ENCODE measurements at places on chromosomes 1 and 21.
A peak's percentile ranks its signal among the peaks of the same experiment; 100 is the strongest.

GRCh38 chr1:83967336-83967735 is 31.6 kb downstream of the TTLL7 start:
- no peak for DNase-seq

- DNase-seq: no peak
These were observed 8.7 kb downstream of the NPHP4 start for GRCh38 chr1:5983361-5984103.

DNA sequence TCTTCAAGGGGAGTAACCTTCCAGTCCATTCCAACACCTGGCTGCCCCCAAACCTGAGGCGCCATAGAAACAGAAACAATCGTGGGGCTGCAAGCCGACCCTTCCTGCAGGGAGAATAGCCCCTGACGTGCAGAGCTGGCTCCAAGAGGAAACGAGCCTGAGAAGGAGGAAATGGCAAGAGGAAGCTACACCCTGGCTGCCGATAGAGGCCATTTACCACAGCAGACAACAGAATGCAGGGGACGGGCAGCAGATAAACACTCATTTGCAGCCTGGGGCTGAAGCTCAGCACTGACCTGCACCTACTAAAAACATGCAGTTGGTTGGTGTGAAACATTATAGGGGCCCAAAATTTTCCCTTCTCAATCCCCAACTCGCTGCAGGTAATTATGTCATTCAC is 8.7 kb upstream of the TDRD10 start:
- DNase-seq: peak; percentile 26

DNA sequence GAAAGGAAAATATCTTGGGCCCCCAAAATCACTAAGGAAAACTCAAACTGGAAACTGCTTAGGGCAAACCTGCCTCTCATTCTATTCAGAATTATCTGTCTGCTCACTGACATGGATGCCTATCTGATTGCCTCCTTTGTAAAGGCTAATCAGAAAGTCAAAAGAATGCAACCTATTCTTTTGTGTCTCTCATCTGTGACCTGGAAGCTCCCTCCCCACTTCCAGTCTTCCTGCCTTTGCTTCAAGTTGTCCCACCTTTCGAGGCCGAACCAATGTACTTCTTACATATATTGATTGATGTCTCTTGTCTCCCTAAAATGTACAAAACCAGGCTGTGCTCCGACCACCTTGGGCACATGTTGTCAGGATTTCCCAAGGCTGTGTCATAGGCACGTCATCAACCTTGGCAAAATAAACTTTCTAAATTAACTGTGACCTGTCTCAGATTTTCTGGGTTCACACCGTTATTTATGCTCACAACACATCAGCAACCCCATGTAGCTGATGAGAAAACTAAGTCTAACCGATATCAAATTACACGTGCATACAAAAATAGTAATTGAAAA is 302.3 kb upstream of the NRIP1 start:
- no peak for DNase-seq

DNA sequence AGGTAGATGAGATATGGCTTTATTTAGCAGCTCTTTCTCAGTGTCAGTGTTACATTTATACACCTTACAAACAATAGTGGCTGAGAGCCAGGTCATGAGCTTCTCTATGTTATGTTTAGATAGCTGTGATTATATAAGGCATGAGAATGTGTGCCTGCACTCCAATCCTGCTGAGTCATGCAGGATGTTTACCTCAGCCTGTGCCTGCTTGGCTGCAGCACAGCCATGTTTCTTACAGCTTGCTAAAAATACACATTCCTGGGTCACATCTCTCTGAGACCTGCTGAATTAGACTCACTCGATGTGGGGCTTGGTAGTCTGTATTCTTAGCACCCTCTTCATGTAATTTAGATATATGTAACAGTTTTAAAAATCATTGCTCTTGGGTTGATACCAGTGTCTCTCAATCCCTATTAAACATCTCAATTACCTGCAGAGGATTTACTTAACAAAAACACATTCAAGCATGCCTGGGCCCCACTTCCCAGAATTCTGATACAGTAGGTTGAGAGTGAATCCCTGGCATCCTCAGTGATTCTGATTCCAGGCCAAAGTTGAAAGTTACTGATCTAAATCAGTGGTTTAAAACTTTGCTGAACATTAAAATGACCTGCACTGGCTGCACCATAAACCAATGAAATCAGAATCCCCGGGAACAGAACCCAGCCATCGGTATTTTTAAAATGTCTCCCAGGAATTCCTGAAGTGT is 107.5 kb downstream of the GDAP2 start:
- no peak for DNase-seq

GRCh38 chr1:67572594-67573221 is 112.3 kb upstream of the GADD45A start:
- no peak for DNase-seq

DNA sequence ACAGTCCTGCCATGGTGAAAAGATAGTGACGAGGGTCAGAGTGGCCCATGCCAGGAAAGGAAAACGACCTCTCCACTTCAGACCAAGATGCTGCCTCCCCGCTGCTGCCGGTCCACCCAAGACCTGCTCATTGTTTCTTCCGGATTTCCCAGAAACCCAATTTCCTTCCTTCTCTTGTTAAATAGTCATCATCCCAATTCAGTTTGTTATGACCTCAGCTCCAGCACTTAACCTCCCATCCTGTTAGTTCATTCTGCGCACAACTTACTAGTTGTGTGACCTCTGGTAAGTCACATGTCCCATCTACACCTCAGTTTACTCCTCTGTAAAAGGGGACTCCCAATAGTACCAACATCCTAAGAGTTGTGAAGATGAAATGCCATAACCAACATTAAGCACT is 29.9 kb upstream of the PPP1R15B start:
- DNase-seq: no peak

GRCh38 chr21:44836666-44837471 is 19.0 kb upstream of the SUMO3 start:
- no peak for DNase-seq

- DNase-seq: no peak
These were observed 243.4 kb downstream of the NUF2 start for GRCh38 chr1:163565166-163565565.

- no peak for DNase-seq
These were observed 634.0 kb downstream of the SMYD3 start for GRCh38 chr1:245873068-245873467.

GRCh38 chr1:72846476-72847278 is 564.3 kb upstream of the NEGR1 start:
- DNase-seq: no peak

DNA sequence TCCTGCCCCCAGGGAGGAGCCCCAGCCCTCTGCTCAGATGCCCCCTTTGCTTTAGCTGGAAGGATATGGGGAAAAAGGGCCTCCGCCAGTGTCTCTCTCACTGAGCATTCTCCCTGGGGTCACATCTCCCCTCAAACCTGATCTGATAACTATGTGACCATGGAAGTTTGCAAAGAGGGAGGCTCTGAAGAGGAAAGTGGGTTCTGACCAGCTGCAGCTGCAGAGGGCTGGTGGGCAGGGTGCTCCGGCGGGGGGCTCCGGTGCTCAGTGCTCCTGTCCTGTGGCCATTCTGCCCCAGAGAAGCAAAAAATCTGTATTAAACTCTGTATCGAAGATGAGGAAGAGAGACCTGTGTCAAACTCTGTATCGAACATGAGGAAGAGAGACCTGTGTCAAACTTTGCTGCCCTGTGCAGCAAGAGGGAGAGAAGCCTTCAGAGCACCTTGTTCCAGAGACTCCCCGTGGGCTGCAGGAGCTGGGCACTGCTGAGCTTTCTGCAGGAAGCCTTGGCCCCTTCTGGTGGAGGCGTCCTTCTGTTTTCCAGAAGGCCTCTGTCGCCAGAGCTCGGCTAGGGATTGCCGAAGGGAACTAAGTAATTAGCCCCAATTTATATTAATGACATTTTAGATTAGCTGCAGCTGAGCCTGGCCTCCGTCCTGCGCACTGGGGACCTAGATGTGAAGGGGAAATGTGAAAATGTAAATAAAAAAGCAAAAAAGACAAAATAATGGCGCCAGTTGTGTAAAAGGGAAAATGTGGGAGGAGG is 186.2 kb upstream of the C1orf174 start:
- DNase-seq: no peak

DNA sequence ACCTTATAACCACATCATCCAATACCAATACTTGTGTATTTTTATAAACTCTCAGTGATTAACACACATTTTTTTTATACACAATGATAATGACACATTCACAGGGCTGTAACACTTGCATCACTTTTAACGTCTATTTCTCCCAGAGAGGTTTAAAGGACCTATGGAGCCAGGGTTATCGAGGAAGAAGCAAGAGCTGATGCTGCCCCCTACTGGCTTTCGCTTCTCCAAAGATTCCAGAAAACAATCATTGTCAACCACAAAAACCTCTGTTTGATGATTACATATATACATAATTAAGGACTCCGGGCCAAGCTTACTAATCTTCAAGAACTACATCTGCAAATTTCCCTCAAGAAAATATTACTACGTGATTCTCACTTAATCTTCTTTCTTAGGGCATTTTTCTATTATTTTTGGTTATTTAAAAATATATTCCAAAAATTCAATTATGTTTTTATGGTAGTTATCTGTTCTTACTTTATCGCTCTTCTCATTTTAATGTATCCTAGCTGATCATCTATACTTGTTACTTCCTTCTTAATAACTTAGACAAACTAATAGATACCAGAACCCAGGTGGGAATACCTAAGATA is 214.5 kb downstream of the VAV3 start:
- peak; percentile 2 for DNase-seq

DNA sequence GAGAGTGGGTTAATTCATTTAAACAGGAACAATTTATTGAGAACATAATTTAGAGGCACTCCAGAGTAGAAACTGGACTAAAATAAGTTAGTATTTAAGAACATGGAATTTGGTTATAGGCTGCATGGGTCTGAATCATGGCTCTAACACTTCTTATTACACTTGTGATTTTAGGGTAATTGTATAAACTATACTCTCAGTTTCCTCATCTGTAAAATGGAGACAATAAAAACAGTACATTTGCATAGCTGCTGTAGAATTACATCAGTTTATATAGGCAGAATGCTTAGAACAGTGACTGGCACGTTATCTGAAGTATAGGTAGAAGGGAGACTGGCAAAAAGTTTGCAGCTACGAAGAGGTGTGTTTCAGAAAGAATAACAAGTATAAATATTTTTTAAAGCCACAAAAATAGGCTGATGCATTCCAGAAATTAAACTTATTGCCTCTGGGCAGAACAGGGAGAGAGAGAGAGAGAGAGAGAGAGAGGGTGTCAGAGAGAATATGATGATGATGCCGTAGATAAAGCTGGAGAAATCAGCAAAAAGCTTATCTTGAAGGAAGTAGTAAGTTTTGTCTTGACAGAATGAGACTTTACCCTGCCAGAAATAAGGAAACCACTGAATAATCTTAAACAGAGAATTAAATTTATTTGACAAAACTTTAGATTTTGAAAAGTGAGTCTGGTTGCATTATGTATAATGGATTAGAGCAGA is 8.1 kb upstream of the OR6K3 start:
- DNase-seq: no peak

GRCh38 chr1:205774198-205775014 is 876 bp downstream of the RAB29 start:
- DNase-seq: no peak

GRCh38 chr1:6888268-6888667 is 103.0 kb downstream of the CAMTA1 start:
- no peak for DNase-seq

DNA sequence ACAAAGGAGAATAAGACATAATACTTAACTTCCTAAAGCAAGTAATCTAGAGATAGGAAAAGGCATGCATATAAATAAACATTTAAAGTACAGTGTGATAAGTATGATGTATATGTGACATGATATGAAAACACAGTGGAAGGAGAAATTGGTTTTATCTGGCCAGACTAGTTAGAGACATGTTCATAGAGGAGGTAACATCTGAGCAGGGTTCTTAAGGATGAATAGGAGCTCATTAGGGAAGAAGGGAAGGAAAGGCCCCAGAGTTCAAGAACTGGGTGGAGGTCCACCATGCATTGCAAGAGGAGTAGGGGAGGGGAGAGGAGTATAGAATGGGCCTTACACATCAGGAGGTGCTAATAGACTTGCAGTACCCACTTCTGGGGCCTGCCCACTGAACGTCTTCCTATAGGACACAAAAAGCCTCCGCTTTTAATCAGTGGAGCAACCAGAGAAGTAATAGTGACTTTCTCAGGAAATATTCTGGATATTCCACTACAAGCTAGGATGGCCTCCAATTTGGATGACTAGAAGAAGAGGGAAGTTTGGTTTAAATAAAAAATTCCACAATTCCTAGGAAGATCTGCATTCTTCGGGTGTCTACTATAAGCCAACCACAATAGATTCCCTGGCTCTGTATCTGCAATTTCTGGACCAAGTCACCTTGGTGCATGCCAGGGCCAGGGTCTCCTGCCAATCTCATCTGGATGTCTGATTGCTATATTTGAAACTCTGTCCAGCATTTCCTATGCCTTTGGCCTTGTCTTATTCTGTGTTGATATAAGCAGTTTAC is 41.9 kb downstream of the NGF start:
- no peak for DNase-seq
